ENCODE measurements at places on chromosomes 12 and 14.

DNA sequence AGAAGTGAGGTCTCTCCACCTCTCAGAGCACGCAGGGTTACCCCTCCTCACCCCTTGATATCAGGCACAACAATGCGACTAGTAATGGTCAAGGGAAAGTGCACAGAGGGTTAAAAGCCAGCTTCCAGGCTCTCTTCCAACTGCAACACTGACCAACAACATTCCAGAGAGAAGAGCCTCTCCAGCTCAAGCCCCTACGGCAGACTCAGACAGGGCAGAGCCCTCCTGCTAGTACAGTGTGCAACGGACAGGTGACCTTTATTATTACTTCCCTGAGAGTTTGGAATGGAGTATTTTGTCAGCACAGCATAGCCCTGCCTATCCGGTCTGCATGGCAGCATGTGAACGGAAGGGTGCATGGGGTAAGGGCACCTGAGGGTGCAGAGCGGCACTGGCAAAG is 73.0 kb downstream of the PTPN21 start:
- no peak for DNase-seq

DNA sequence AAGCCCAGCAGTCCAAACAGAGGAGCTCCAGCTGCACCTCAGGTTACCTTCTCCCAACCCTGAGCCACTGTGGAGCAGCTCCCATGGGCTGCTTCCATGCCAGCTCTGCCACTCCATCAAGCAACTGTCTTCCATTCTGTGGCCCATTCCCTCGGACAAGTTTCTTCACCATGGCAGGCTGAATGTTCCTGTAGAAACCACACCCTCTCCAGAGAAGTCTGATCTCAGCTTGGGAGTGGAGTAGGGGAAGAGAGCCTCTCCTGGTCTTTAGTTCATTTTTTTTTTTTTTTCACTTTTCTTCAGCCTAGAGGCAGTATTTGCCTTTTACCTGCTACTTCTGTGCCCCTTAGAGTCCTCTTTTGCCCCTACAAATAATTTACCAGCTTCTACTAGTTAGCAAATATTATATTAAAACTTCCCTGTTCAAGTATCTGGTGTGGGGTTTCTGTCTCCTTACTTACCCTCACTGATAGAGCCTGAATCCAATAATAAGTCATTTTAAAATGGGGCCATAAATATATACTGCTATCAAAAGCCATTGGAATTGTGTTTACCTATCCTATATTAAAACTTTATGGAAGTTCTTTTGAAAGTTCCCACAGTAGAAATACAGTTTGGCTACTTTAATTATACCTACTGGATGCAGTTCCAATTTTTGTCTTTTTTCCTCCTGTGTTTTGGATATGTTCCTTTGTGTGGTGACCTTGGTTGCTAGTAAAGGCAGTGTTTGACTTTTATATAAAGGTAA is 11.7 kb upstream of the SLC17A8 start:
- no peak for DNase-seq

- no peak for DNase-seq
Measured at GRCh38 chr14:95315579-95315978, 4.1 kb downstream of the CLMN start.

DNA sequence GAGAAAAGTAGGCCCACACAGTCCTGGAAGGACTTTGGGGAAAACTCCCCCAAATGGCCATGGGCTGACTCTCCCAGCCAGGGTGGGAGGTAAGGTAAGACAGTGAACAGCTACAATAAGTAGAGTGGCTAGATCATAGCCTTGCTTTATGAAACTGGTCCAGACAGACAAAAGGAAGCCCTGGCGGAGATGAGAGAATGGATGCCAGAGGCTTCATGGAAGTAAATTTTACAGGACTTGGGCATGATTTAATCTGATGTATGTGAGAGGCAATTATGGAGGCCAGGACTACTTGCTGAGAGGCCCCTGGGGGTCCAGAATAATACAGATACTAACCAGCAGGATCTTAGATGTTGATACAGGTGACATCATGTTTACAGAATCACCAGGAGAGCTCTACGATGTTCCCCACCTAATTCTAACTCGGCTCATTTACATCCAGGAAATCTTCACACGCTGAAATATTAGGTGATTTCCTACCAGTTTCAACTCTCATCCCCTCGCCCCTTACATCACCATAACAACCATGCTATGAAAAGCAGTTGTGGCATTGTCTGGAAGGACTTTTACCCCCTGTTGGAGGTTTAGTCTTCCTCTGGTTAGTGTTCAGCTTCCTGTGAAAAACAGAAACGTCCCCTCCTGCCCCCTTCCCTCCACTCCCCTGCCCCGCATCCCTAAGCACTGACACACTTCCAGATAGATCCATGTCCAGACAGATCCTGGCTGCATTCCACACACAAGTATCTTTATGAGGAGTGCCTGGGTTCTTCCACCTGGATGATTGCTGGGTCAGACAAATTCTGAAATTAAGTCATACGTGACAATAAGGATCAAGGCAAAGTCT is 39.5 kb upstream of the NT5DC3 start:
- no peak for DNase-seq

DNA sequence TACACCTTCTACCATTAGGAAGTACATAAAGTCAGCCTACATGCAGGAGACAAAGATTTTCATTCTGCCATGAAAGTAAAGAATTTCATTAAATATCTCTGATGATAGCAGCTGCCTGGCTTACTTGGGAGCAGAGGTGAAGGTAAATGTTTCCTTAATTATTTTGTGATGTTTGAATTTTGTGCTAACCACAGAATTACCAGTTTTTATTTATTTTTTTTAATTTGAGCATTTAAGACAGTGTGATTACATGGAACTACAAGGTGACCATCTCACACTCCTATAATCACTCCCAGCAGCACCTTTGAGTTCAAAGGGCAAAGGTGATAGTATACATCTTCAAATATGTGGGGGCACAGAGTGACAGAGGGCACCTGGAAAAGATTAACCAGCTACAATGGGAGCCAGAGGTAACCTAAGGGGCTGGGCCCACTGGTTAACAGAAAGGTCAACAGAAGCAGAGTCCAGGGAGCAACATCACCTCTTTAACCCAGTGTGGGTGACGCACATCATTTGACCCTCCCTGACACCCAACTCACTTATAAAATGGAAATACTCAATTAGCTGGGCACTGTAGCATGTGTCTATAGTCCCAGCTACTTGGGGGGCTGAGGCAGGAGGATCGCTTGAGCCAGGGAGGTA is 65.0 kb downstream of the GCH1 start:
- no peak for DNase-seq

GRCh38 chr12:91021076-91021475 is 16.3 kb upstream of the EPYC start:
- no peak for DNase-seq

DNA sequence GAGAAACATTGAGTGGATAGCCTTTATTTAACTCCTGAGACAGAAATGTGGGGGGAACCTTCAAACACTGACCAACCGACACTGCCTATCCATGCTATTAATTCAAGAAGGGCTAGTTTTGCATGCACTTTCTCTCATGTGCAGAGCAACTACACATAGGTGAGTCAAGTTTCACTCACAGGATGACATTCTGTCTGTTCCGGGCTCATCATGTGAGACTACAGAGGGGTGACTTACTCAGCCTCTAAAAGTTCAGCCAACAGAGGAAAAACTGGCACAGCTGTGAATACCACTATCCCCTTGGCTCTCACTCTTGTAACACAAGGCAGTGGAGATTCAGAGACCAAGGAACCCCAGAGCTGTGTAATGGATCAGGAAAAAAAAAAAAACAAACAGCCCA is 13.3 kb downstream of the BEST3 start:
- no peak for DNase-seq

- no peak for DNase-seq
Measured at GRCh38 chr14:89773644-89774316, 180.8 kb downstream of the EFCAB11 start.

DNA sequence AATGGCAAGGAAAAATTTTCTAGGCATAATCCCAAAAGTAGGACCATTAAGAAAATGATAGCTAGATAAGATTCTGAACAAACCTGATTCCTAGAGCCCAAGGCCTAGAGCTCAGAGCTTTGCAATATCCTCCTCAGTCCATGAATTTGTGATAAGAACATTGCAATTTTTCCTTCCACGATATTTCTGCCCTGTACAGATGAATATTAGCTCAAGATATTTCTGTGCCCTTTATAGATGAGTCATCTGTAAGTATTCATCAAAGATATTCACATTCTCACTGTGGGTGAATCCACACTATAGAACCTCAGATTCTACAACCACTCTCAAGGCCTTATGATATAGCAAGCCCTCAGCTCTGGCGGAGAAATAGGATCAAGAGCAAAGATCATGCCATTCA is 37.5 kb downstream of the EAPP start:
- DNase-seq, result no peak

DNA sequence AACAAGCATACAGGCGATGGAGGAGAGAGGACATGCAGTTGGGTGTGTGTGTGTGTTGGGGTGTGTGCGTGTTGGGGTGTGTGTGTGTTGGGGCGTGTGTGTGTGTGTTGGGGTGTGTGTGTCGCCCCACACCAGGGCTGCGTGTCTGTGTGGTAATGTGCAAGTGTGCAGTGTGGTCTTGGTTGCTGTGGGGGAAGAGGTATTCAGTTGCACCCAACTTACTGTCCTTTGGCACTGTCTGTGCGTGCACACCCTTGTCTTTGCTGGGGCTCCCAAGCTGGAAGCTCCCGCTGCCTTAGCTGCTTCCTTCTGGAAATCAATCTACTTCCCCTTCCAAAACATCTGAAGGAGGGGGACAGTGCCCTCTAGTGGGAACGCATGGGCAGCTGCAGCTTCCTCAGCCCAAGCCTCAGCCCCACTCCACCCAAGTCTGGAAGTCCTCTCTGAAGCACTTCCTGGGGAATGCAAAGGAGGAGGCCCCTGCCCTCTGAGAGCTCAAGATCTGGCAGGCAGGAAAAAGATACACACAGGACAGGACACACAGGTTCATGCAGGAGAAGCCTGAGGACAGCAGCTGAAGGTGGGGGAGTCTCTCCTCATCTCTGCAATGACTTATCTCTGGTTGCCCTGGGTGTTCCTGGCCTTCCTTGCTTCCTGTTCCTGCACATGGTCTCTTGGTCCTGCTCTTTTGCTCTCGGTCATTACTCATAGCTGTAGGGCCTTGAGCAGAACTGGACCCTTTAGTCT is 13.1 kb downstream of the ASIC1 start:
- no peak for DNase-seq

GRCh38 chr12:118541071-118541470 is 164.7 kb downstream of the SUDS3 start:
- no peak for DNase-seq

DNA sequence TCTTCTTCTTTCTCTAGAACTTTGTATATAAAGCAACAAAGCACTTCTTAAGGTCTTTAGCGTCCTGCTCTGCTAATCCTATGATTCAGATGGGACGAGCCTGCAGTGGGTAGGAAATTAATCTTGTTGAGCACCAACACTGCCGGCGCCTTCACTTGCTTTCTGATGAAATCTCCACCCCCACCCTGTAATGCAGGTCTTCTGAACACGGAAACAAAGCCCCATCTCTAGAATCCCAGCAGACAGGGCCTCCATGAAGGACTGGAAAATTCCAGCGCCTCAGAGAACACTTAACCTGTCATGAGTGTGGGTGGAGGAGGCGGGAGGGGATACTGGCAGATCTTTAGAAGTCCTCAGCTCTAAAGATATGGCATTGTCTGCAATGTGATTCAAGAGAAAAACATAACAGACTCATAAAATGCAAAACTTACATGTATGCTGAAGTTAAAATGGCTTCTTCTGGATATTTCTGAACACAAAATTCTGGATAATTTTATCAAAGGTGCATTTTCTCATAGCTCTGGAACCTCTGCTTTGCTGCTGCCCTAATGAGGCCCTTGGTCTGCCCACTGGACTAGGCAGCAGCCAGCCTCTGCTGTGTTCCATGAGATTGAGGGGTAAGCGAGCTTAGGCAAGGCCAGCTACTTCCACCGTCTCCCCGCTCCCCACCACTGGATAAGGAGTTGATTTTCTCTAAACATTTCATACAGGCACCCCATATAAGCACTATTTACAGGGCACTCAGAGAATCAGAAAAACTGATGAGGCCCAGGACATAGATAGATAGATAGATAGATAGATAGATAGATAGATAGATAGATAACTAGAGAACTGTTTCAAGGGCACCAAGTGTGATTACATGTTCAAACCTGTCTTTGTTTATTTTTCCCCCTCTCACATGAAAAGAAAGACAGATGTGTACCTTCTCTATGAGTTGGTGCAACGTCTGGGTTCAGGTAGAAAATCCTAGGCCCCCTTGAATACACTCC is 43.1 kb downstream of the ZFP36L1 start:
- DNase-seq, result no peak

DNA sequence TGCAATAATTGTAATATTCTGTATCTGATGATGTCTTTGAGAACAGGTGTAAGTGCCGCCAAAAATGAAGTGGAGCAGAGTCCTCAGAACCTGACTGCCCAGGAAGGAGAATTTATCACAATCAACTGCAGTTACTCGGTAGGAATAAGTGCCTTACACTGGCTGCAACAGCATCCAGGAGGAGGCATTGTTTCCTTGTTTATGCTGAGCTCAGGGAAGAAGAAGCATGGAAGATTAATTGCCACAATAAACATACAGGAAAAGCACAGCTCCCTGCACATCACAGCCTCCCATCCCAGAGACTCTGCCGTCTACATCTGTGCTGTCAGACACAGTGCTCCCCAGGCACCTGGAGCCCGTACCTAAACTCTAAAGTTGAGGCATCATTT is 268.7 kb downstream of the DAD1 start:
- no peak for DNase-seq

DNA sequence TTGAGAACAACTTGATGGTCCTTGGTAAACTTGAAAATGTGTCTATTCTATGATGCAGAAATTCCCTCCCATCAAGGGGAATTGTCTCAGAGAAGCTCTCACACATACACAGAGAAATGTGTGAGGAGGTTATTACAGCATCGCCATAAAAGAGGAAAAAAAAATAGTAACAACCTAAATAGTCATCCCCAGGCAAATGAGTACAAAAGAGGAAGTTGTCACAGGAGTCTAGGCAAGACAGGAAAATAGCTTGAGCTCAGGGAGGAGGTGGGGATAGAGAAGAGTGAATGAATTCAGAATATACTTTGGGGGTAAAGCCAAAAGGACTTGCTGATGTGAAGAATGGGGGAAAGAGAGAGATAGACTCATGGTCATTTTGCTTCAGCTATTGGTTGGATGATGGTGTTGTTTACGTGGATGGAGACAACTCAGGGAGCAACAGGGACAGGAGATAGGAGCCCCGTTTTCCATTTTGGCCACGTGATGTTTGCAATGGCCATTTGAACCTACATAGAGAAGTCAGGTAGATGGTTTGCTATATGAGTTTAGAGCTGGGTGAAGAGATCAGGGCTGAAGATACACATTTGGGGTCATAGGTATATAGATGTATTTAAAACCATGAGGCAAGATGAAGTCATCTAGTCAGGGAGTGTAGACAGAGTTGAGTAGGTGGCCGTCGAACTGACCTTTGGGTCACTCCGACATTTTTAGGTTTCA is 20.3 kb downstream of the LRRC74A start:
- no peak for DNase-seq

GRCh38 chr14:30142216-30142615 is 214.6 kb upstream of the PRKD1 start:
- DNase-seq, result no peak

DNA sequence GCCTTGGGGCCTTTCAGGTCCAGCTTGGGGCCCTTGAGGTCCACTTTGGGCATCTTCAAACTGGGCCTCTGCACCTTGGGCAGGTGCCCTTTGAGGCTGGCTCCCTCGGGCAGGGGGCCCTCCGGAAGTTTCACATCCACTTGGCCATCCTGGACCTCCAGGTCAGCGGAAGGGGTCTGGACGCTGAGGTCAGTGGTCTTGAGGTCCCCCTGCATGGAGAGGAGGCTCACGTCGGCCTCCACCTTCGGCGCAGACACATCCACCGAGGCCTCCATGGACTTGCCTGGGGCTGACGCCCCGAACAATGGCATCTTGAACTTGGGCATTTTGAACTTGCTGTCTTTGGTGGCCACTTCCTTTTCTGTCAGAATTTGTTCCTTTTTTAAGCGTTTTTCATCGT is 25.1 kb downstream of the AHNAK2 start:
- no peak for DNase-seq

All from vagina (tissue), 2 donors.